Activated B cell treated with CpG ODN at 0.5 μM for 24 hours (primary cell): ENCODE measurements at places on chromosomes 4 and X. TPM values are rescaled to one million over a fixed set of nuclear protein-coding genes. Genes with fewer than 3 reads are reported as not detected.

COL25A1 gene
- not detected in 2 replicates for total RNA-seq

NPY1R gene
- not detected in 2 replicates for total RNA-seq

GK gene
- total RNA-seq: 15.1 and 16.5 TPM in 2 replicates

DNA sequence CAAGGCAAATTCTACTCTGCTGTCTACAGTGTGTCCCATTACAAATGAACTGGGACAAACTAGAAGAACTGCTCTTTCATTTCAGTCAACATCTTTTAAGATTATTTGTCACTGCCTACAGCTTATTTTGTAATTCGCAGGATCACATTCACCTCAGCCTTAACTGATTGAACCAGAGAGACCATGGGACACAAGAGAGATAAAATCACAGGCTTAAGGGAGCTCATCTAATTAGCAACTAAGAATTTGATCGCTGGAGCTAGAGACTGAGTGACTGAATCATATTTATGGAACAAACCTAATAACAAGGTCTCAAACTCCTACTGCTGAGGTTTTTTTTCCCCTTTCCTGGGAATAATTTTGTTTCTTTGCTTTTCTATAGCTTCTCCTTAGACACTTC lies 898.2 kb downstream of the PCDH18 start:
- no peaks in the 10 kb centered on the region for H3K27me3 ChIP-seq
- no peaks in the 10 kb centered on the region for H3K36me3 ChIP-seq
- no peak overlapping the region for H3K4me3 ChIP-seq

GRCh38 chr4:105509714-105510113 lies 35.9 kb upstream of the PPA2 start:
- peaks cover 12% of the 10 kb centered on the region for H3K4me1 ChIP-seq
- H3K27ac ChIP-seq: no peak overlapping the region
- H3K36me3 ChIP-seq: no peaks in the 10 kb centered on the region
- peaks cover 5% of the 10 kb centered on the region for H3K27me3 ChIP-seq
- DNase-seq: no peak

DNA sequence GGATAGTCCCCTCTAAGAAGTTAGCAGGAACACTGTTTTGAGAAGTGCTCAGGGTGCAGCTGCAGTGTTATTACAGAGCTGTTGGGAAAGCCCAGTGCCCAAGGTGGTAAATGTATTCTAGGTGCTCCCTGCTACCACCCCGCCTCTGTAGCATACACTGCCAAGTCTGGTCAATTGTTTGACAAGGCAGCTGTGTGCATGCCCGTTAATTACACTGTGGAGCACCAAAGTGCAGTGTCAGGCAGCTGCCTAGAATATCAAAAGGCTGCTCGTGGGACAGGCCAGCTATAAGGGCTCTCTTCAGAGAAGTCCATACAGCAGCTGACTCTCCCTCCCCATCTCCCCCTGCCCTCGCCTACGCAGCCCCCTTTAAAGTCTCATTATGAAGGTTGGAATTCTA lies 99.9 kb upstream of the KLHL13 start:
- no peak overlapping the region for H3K27ac ChIP-seq
- peaks cover 17% of the 10 kb centered on the region for H3K4me1 ChIP-seq
- no peaks in the 10 kb centered on the region for H3K36me3 ChIP-seq
- no peak overlapping the region for H3K4me3 ChIP-seq
- no peaks in the 10 kb centered on the region for H3K27me3 ChIP-seq

DNA sequence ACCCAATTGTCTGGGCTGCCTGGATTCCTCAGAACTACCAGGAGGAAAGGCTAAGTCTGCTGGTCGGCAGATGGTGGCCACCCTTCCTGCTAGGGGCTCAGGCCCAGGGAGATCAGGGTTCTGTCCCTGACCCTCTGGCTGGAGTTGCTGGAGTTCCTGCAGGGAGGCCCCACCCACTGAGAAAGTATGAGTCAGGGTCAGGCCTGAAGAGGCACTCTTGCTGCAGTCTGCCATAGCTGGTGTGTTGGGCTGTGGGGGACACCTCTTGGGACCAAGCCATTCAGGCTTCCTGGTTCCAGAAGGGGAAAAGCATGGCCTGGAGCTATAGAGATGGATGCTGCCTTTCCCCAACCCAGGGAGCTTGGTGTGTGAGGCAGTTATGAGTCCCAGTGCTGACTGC lies 40.4 kb upstream of the PCDH18 start:
- H3K4me1 ChIP-seq: no peaks in the 10 kb centered on the region
- no peak overlapping the region for H3K4me3 ChIP-seq
- no peaks in the 10 kb centered on the region for H3K27me3 ChIP-seq
- DNase-seq: no peak
- no peak overlapping the region for H3K27ac ChIP-seq

DNA sequence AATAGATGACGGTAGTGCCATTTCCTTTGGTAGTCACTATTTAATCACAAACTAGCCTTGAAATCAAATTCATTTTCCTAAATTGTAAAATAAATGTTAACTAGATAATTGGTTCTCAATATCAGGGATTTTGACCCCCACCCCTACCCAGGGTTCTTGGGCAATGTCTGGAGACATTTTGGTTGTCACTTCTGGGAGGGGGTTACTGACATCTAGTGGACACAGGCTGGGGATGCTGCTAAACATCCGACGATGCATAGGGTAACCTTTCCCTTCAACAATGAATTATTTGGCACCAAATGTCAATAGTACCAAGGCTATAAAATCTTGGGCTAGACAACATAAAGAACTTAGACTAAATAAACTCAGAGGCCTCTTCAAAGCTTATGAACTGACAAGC lies 285.8 kb upstream of the TRPC5 start:
- H3K4me1 ChIP-seq: no peaks in the 10 kb centered on the region
- no peaks in the 10 kb centered on the region for H3K27me3 ChIP-seq
- DNase-seq: no peak

GRCh38 chr4:151407466-151408379 lies 1.3 kb upstream of the FHIP1A start:
- H3K27me3 ChIP-seq: peaks cover 30% of the 10 kb centered on the region
- peaks cover 24% of the 10 kb centered on the region for H3K4me1 ChIP-seq
- H3K27ac ChIP-seq: no peak overlapping the region
- H3K36me3 ChIP-seq: no peaks in the 10 kb centered on the region
- DNase-seq: peak; percentile 21

PPP1R2C gene
- total RNA-seq: not detected in 2 replicates
